ENCODE measurements at places on chromosomes 16 and 17.

DNA sequence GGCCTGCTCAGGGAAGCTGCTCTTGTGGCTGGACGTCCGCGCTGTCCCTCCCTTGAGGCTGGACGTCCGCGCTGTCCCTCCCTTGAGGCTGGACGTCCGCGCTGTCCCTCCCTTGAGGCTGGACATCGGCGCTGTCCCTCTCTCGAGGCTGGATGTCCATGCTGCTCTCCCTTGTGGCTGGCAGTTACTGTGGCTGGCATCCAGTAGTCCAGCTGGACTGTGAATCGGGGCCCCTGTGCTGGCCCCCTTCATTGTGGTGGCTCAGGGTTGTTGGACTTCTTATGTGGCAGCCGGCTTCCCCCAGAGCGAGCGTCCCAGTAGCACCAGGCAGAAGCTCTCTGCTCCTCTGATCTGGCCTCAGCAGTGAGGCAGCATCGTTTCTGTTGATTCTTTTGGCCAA is 141.5 kb downstream of the IRF8 start:
- no peak for DNase-seq

DNA sequence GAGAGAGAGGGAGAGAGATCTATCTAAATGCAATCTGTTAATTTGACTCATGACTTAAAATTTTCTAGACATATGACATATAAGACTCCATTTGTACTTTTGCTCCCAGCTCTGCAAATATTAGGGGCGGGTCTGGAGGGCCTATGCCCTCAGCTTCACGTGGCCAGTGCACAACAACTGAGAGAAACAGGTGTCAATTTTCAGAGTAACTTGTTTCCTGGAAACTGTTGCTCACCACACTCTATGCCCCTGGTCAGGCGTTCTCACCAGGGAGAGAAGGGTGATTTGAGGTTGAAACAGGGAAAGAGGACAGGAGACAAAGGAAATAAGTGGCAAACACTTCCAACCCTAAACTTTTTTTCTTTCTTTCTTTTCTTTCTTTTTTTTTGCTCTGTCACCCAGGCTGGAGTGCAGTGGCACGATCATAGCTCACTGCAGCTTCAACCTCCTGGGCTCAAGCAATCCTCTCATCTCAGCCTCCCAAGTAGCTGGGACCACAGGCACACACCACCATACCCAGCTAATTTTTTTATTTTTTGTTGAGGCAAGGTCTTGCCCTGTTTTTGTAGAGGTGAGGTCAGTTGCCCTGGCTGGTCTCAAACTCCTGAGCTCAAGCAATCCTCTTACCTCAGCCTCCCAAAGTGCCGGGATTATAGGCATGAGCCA is 270.0 kb downstream of the SLC39A11 start:
- DNase-seq, result no peak

DNA sequence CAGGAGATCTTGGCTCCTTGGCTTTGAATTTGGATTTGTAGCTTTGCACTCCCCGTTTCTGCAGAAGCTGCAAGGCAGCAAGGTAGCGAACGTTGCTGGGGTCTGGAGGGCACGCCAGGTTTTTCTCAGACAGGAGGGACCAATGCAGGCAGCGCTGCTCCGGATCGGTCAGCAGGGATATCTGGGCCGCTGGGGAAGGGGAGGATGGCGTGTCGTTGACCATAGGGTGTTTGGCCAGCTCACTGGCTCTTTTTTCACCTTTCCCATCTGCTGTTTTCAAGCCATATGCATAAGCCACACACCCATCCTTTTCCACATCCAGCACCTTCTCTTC is 15.8 kb downstream of the C16orf46 start:
- no peak for DNase-seq

DNA sequence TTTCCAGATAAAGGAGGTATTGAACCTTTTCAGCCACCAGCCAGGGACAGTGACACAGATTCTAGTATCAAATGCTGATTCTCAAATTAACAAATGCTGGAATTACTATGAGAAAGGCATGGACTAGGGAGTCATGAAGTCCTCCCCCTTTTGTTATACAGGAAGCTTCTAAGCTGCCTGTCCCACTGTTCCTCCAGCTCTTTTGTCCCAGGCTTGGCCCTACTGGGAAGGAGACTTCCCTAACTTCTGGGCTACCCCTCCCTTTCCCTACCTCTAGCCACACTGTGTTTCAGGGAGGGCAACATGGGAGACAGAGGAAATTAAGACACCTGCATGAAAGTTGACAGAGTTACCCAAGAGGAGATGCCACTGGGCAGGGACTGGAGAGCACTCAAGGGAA is 192.5 kb downstream of the CDH13 start:
- no peak for DNase-seq

DNA sequence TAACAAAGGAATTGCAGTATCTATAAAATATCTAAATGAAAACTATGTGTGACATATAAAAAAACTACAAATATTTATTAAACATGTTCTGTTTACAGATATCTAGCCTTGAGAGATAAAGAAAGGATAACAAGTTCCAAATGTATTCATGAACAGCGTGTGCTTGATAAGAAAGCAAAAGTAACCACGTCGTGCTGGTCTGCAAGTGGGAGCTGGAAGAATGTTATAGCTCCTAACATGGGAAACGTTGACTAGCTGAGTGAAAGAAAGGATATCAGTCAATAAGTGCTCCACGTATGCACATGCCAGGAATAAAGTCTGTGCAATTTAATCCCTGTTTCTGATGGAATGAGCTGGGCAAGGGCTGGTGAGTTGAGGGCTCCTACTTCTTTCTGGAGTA is 71.2 kb upstream of the CDYL2 start:
- no peak for DNase-seq

DNA sequence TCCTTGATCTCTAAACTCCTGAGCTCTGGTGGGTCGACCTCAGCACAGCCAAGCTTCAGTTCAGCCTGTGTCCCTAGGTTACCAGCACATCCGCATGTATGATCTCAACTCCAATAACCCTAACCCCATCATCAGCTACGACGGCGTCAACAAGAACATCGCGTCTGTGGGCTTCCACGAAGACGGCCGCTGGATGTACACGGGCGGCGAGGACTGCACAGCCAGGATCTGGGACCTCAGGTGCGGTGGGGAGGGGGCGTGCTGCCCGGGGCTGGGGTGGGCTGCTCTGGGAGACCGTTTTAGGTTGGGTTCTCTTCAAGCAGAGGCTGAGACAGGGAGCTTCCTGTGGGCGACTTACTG is 1.1 kb downstream of the MLST8 start:
- no peak for DNase-seq

DNA sequence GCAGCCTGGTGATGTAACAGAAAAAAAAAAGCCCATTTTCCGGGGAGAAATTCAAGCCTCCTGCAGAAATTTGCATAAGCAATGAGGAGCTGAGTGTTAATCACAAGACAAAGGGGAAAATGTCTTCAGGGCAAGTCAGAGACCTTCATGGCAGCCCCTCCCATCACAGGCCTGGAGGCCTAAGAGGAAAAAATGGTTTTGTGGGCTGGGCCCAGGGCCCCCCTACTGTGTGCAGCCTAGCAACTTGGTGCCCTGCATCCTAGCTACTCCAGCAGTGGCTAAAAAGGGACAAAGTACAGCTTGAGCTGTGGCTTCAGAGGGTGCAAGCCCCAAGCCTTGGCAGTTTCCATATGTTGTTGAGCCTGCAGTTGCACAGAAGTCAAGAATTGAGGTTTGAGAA is 49.7 kb downstream of the AHSP start:
- DNase-seq, result no peak

- DNase-seq, result no peak
Observed at GRCh38 chr16:71840052-71840451, 5.7 kb upstream of the ATXN1L start.

GRCh38 chr17:38707678-38708351 is 2.7 kb downstream of the MLLT6 start:
- no peak for DNase-seq

- no peak for DNase-seq
Observed at GRCh38 chr16:57801809-57802340, 416 bp downstream of the KIFC3 start.

- no peak for DNase-seq
Observed at GRCh38 chr17:40916366-40916765, 21.1 kb downstream of the KRT23 start.

DNA sequence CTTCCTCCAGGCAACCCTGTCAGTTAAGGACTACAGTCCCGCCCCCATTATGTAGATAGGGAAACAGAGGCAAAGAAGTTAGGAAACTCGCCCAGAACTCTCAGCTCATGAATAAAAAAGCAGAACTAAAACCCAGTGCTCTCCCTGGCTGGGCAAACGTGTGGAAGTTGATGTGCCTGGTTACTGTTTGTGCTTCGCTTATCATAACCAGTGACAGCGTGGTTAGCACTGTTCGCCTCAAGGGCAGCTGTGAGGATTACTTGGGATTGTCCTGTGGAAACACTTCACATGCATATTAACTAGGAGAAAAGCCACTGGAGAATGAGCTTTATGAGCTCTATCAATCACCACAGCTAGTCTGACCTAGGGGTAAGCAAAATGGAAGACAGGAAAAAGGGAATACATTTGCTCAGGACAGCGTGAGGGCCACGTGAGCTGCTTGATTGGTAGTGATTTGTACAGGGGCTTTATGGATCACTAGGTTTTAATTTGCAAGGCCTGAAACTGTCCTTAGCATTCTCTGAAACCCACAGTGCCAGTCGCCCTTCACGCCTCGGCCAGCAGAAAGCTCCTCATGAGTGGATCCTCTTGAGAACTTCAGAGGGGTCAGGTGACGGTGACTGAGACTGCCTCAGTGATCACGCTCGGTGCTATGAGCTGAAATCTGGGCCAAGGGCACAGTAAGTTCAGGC is 19.9 kb downstream of the CYB5D2 start:
- no peak for DNase-seq

DNA sequence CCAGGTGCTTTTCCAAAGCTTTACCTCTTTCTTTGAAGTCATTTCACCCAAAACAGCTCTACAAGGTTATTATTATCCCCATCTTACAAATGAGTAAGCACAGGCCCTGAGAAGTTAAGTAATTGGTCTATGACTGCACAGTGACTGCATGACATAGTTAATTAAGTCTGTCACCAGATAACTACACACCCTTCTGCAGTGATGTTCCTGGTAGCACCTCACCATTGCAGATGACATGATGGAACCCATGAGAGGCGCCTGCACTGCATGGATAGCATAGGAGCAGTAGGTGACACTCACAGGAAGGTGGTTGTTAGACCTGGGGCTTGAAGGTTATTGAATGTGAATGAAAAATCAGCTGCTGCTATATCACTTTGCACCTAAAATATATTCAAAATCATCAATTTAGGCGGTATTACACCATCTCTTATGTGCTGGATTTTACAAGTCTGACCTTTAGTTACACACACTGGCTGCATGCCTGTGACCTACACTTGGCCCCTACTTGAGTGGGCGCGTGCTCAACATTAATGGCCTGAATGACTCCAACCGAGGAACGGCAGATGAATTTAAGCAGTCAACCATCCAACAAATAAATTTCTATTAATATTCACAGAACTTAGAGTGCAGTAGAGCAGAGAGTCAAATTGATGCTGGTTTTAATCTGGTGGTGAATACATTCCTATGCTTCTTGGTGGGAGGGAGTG is 239.6 kb downstream of the CDH11 start:
- DNase-seq, result no peak

DNA sequence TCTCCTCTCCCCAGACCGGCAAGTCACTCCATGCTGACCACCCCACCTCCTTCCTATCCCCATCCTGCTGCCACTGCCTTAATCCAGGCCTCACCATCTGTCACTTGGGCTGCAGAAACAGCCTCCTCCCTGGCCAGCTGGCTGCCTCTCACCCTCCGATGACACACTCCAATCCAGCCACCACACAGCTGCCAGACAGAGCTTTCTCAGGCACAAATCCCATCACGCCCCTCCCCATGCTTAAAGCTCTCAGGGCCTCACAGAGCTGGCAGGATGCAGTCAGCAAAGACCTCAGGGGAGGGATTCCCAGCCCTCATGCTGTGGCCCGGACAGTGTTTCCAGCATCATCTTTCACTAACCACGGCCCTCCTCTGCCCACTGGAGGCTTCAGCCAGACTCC is 13.7 kb downstream of the CAMKK1 start:
- no peak for DNase-seq

GRCh38 chr17:78387977-78388941 is 9.8 kb downstream of the PGS1 start:
- peak; percentile 34 for DNase-seq

- no peak for DNase-seq
Observed at GRCh38 chr17:46925185-46925868, 2.4 kb downstream of the GOSR2 start.

DNA sequence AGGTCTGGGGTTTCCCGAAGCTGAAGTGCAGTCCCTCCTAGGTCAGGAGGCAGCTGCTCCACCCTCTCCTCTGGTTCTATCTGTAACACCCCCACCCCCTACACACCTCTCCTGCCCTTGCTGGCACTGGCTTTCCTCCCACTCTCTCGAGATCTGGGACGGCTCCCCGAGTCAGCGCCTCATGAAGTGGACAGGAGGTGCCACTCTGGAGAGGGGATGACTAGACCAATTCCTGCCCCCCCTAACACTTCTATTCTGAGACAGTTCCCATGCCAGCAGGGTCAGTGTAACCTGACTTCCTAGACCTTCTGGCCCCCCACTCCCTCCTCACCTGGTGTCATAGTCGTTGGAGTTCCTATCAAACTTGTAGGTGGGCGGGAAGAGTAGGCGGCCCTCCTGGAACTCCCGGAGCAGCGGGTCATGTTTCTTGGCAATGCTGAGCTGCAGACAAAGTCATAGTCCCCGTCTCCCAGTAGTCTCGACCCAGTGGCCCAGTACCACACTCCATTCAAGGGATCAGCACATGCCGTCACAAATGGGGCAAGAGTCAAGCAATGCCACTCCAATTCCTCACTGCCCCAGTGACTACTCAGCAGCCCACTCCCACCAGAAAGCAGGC is 9.7 kb downstream of the INPP5K start:
- DNase-seq, result no peak

- DNase-seq, result no peak
Observed at GRCh38 chr17:70945386-70945785, 776.1 kb downstream of the KCNJ2 start.

- no peak for DNase-seq
Observed at GRCh38 chr17:79746889-79747507, 16.3 kb downstream of the ENPP7 start.

DNA sequence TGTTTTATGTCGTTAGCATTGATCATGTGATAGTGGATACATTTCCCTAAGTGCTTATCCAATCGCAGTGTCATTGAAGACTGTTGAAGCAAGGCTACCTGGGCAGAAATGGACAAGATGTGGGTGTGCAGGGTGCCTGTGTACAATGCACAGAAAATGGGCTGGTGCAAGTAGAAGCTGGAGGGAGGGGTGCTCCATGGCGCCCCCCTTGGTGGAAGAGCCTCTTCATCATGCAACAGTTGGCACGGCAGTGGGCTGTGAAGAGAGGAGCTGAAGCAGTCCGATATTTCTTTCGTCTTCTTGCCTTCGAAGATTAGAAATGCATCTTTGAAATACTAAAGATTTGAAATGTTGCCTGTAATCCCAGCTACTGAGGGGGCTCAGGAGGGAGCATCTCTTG is 100.5 kb downstream of the PLCG2 start:
- DNase-seq, result no peak

GRCh38 chr16:87715658-87716057 is 50.1 kb downstream of the KLHDC4 start:
- no peak for DNase-seq

DNA sequence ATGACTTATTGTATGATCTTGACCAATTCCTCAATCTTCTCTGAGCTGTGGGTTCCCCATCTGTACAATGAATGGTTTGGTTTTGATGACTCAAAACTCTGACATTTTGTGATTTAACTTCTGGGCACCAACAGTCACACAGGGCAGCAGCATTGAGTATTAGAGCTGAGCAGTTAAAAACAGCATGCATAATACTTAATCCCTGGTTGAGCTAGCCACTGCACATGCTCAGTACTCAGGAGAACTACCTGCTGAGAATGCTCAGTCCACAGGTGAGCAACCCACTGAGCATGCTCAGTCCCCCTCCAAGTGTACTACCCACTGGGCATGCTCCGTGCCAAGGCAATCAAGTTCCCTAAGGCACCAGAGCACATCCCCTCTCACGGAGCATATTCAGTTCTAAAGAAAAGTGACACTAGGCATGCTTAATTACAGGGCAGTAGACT is 68.7 kb downstream of the AIPL1 start:
- no peak for DNase-seq
